ENCODE measurements at places on chromosomes 3 and 15.

GRCh38 chr3:187352581-187353575, 15.3 kb upstream of the RTP4 start:
- DNase-seq, result no peak

GRCh38 chr3:30667280-30667651, 60.9 kb downstream of the TGFBR2 start:
- no peak for DNase-seq

DNA sequence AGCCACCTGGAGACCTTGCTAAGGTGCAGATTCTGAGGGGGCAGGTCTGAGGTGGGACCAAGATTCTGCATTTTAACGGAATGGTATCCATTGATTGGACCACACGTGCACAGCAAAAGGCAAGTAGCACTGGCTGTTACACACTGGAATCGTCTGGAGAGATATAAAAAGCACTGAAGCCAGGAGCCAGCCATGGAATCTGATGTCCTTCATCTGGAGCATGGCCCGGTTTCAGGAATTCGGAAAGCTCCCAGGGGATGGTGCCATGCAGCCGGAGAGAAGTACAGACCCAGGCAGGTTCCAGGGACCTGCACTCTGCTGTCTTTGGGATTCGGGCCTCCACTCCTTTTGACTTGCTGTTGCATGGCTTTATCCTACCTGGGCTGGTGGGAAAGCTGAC, 28.8 kb upstream of the PRR20G start:
- no peak for DNase-seq

- DNase-seq, result no peak
Observed at GRCh38 chr3:24519368-24520100, 24.9 kb upstream of the THRB start.

- DNase-seq, result no peak
Observed at GRCh38 chr3:171797265-171797679, 13.0 kb downstream of the PLD1 start.

DNA sequence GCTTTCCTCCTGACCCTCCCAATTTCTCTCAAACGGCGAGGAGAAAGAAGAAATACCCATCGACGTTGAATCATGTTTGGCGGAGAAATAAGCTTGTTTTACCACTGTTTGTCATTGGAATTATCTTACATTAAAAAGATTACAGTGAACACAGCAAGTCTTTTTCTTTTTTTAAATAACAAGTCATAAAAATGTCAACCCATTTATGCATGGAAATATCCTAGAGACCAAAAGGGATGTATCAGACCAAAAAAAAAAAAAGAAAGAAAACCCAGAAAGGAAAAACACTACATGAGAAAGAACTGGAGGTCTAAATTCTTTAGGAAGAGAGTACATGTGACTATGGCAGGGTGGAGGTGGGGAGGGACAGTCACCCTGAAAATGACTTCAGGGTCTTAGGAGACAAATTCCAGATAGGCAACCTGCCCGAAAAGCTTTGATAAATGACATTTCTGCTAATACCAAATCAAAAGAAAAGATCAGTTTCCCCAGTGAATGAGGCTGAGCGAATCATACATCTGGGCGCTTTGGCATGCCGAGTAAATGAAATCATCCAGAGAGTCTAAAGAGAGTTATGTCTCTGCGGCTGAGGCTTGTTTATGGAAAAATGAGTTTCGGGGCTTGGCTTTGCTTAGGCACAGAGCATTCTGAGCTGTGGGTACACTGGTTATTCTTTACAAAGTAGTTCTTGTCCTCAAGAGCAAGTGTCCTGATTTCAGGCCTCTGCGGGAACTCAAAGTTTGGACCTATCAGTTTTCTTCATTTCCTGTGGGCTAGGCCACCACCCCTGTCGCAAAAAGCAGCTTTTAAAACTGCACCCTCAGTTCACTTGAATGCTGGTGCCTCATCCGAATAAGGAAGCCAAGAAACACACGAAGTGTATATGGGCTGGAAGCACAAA, 110.1 kb upstream of the TGFBR2 start:
- no peak for DNase-seq

DNA sequence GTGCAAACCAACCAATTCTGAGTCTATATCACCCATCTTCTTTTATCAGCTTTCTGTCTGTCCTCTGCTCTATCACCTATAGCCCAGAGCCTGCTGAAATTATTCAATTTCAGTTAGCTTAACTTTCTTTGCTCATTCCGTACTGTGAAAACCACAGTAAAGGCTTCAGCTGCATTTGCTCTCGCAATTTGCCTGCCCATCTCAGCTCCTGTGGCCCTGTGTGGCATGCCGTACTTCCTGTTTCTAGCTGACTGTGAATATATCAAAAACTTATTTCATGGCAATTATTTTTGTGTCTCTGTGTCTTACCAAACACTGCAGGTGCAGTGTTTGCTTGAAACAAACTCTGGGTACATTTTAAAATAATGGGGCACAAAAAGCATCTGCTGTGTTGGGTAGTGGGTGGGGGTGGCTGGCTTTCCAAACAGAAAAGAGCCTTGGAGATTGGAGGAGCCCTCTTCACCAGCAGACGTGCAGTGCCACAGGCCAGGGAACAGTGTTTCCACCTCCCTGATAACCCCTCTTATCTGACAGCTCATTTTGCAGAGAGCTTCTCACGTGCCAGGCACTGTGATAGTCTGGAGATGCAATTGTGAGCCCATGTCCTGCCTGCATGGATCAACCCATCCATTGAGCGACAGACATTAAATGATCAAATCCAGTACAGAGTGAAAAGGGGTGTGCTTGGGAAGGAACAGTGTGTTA, 45.2 kb downstream of the GASK1A start:
- DNase-seq, result peak; percentile 77

GRCh38 chr15:60001610-60002527, 2.2 kb upstream of the FOXB1 start:
- no peak for DNase-seq

- peak; percentile 38 for DNase-seq
Observed at GRCh38 chr3:42013691-42014457, 52.0 kb upstream of the ULK4 start.

DNA sequence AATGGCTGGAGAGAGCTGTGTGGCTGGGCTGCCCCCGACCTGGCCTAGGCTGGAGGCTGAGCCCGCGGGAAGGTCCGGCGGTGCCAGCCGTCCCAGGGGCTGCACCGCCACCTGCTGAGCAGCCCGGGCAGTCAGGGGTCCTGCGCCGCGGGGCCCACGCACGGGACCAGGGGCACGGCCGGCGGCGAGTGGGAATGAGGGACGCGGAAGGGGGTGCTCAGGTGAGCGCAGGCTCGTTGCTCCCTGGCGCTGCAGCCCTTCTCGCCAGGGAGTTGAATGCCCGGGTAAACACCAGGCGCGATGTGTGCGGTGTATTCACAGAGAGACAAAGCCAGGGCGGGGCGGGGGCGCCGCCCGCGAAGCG, 666 bp upstream of the SEMA3F start:
- no peak for DNase-seq

DNA sequence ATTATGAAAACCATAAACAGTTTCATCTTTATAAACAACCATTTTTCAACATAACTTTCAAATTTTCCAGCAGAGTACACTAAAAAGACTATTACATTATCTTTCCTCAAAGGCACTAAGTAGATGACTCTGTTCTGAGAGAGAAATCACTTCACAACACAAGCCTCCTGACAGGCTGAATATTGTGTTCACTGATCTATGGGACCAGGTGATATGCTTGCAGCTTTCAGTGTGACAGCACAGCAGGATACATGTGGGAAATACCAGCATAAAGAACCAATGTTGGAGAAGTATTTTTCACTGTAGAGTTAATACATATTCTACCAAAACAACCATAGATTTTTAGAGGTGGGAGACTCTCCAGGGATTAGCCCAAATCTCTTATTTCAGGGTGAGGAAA, 350.6 kb downstream of the PLCL2 start:
- DNase-seq, result no peak

DNA sequence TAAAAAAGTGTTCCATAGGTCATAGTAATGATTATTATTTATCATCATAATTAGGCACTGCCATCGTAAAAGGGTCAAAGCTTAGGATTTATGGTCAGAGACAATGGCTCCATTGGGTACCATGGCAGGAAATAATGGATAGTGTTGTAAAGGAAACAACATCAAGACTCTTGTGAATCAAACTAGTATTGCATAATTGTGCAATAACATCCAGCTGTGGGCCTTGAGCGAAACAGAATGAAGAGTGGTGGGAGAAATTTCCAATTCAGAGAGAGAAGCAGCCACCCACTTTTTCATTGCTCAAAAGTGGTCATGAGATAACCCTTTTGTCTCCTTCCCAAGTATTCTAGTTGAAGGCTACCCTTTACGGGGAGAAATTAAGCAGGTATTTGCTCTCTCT, 61.7 kb downstream of the ALDH1A2 start:
- DNase-seq, result no peak

GRCh38 chr15:52208306-52208946, 17.2 kb upstream of the GNB5 start:
- DNase-seq, result peak; percentile 52

DNA sequence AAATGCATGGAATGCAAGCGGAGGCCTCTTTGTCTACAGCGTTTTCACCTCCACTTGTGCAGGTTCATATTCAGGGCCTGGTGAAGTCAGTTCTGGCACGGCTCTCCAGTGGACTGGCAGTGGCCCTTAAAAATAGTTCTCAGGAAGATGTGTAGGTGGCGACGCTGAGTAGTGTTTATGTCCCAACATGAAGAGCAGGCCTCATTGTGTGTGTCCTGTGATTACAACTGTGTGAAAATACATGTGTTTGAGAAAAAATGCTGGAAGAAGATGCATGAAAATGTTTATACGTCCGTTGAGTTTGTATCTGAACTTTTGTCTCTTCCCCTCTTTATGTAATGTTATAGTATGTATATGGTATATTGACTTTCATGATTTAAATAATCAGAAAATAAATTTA, 7.2 kb downstream of the LIPC start:
- peak; percentile 47 for DNase-seq

DNA sequence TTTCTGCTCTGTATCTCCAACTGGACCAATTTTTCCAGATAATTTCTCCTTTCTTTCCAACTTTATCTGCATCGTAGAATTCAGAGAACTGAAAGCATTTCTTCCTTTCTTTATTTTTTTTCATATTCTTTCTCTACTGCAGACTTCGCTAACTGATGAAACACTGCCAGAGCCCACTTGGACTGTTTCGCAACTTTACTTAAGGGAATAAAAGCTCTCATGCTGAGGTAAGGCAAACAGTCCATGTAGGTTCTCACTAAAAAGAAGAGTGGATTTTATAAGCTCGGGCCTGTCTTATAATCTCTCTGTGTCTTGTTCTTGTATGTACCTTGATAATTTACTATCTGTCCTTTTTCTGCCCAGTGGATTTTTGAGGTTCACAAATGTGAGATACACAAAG, 163.5 kb downstream of the CNTN4 start:
- DNase-seq, result no peak

DNA sequence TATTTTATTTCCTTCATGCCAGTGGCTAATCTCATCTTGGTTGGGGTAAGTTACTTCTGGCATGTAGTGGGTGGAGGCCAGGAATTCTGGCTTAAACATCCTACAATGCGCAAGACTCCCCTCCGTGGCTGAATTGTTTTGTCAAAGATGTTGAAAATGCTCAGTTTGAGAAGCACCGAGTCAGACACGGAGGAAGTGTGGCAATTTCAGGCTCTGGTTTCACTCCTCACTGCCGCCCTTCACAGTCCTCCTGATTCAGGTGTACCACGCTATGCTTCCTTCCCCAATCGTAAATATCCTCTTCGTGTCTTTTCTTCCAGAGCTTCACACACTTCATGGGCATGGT, 150.7 kb downstream of the OPA1 start:
- DNase-seq, result no peak

DNA sequence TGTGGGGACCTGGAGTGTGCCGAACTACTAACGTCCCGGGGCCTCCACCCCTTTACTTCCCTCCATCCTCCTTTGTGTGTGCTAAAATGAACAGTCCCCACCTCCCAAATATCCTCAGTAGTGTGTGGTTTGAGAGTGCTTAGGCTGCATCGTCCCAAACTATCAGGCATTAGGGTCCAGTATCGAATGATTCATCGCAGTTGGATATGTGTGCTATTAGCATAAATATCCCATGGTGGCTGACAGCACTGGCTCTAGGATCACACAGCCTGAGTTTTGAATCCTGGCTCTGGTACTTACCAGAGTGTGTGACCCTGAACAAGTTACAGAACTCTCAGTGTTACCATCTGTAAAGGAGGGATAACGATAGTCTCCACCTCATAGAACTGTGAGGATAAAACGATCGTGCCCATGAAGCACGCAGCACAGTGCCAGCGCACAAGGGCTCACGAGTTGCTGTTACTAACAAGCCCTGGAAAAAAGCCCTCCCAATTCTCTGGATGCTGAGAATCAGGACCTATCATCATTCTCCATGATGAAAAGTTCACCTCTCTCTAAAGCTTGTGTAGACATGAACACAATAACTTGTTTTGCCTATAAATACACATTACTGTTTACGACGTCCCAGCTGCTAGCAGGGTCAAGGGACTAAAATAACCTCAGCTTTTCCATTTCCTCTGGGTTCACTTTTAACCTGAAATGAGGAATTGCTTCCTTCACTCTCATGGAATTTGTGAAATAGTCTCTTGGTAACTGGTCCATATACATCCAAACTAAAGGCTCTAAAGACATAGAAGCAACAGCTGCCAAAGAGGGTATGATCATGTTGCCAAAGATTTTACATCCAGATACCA, 51.0 kb downstream of the VGLL4 start:
- no peak for DNase-seq

DNA sequence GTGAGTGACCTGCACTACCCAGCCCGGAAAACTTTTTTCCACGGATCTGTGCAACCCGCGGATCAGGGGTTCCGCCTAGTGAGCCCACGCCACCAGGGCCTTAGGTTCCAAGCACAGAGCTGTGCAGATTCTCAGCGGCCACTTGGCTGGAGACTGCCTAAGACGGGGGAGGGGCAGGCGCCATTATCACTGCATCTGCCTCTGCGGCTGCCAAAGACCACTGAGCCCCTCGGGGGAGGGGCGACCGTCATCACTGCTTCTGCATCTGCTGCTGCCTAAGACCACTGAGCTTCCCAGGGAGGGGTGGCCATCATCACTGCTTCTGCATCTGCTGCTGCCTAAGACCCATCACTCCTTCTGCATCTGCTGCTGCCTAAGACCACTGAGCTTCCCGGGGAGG, 460.2 kb downstream of the OCA2 start:
- no peak for DNase-seq

DNA sequence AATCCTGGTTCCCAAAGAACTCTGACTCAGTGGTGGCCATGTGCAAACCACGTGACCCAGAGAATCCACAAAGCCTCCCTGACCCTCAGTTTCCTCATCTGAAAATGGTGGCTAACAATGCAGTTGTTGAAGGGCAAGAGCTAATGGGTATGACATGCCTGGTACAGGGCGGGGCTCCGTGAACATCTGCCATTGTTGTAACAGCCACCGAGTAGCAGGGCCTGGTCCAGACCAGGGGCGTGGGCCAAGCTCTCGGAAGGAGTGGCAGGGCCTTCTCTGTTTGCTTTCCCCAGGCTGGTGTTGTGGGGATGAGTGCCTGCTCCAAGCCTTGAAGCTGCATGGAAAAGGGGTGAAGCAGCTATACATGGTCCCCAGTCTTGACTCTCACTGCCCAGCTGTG, 13.4 kb downstream of the MAPKAPK3 start:
- no peak for DNase-seq

- no peak for DNase-seq
Observed at GRCh38 chr15:52483707-52484106, 45.0 kb downstream of the MYO5A start.

- DNase-seq, result no peak
Observed at GRCh38 chr15:87167706-87168105, 1088.0 kb downstream of the AGBL1 start.

- no peak for DNase-seq
Observed at GRCh38 chr15:80550219-80550907, 144.7 kb upstream of the ABHD17C start.

- DNase-seq, result no peak
Observed at GRCh38 chr3:77053795-77054194, 13.9 kb downstream of the ROBO2 start.

GRCh38 chr3:184910664-184911063, 98.7 kb downstream of the VPS8 start:
- DNase-seq, result no peak
